ENCODE measurements at places on chromosomes 6 and 20.

DNA sequence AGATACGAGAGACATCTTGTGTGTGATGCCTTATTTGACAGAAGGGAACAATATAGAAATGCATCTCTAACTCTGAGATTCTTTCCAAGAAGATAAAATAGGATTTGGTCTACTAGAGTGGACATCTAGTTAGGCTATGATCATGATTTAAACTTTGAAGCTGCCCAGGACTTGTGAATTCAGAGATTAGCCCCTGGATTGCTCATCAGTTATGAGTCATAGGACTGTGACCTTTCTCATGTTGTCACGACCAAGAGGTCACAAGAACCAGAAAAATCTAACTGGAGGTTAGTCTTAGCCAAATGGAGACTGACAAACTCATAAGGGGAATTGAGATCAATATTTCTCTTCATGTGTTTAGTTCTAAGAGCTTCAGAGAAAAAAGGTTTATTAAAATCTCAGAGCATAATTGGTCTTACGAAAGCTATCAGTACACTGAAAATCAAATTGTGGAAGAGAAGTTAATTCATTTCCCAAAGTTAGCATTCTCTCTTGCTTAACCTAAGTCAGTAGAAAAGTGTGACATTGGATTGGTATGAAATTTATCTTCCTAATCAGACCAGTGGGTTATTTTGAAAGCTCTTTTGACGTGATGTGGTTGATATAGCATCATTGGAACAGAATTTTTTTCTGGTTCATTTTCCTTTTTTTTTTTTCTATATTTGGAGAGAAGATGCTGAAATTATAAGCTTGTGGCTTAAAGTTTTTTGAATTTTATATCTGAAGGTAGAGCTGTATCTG, 245.7 kb downstream of the RNF144B start:
- DNase-seq: no peak

DNA sequence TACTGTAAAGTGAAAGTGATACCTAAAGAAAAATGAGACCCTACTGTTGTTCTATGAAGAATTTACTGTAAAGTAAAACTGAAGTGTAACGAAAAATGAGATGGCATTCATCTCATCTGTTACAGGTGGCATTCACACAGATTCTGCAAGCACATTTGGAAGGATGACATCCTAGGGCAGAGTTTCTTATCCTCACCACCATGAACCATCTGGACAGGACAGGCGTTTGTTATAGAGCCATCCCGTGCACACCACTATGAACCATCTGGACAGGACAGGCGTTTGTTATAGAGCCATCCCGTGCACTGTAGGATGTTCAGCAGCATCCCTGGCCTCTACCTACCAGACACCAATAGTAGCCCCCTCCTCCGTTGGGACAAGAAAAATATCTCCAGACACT, 294.8 kb downstream of the GMDS start:
- DNase-seq: no peak

GRCh38 chr20:63037669-63038268, 31.0 kb upstream of the BHLHE23 start:
- DNase-seq: no peak

GRCh38 chr20:771741-772464, 3.6 kb upstream of the SLC52A3 start:
- no peak for DNase-seq

GRCh38 chr6:151338651-151339200, 52.6 kb downstream of the ZBTB2 start:
- DNase-seq: no peak

- DNase-seq: no peak
Observed at GRCh38 chr6:31762878-31763618, 592 bp downstream of the SAPCD1 start.

DNA sequence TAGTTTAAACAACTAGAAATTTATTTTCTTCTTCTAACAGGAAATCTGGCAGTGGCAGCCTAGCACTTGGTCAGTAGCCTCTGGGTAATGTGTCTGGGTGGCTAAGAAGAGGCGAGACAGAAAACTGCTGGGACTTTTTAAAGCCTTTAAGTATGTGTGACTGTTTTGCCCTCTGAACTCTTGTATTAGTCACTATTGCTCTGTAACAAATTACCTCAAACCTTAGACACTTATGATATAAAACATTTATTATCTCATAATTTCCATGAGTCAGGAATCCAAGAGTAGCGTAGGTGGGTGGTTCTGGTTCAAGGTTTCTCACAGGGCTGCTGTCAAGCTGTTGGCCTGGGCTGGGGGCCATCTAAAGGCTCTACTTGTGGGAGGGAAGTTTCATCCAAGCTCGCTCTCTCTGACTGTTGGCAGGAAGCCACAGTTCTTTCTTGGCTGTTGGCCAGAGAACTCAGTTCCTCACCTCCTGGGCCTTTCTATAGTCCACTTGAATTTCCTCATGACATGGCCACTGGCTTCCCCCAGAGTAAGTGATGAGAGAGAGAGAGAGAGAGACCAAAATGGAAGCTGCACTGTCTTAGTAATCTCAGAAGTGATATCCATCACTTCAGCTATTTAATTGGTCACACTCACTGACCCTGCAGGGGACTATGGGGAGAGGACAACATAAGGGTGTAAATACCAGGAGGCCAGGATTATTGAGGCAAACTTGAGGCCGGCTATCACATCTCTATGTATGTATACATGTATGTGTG, 17.4 kb upstream of the TBC1D22B start:
- peak; percentile 79 for DNase-seq

DNA sequence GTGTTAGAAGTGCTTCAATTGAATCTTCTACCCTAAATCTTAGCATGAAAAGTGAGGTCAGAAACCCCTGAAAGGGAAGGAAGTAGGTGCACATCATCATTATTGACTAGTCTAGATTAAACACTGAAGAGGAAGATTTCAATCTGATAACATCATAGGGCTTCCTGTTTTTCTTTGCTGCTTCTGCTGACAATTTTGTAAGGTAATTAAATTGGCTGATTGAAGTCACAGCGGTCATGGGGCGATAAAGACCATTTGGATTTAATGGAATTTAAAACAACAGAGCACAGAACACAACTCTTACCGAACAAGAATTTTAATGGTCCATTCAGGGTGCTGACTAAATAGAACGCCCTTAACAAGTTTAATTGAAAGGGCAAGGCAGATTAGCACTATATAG, 11.3 kb downstream of the GRIK2 start:
- no peak for DNase-seq

GRCh38 chr6:4466261-4466660, 309.9 kb upstream of the CDYL start:
- DNase-seq: no peak

DNA sequence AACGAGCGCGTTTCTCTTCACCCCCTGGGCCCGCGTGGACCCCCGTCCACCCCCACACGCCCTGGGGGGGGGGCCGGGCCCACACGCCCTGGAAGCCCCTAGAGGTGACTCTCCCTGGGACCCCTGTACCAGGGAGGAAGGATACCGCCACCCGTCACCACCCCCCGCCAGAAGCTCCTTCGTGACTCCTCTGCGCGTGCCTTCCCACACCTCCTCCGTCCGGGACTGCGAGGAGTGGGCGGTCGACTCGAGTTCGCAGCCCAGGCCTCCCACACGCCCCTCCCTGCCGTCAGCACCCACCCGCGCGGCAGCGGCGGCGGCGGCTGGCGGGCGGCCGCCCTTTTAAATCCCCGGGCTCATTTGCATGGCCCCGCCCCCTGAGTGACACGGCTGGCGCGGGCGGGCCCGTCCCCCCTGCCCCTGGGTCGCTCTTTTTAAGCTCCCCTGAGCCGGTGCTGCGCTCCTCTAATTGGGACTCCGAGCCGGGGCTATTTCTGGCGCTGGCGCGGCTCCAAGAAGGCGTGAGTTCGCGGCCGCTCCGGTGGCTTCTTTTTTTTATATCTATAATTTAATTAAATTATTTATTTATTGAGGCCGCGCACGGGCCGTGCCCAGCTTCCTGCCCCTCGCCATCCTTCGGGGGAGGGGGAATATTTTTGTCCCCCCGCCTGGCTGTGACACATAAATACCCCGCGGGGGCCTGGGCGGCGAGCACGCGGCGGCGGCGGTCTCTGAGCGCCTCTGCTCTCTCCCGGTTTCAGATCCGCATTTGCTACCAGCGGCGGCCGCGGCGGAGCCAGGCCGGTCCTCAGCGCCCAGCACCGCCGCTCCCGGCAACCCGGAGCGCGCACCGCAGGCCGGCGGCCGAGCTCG, at the start of gene HMGA1:
Gene HMGA1 (plus strand): TSS at position 431 of the 873 bp plus-strand sequence. CDS start 3,908 bp downstream, outside the sequence.
- peak; percentile 87 for DNase-seq

DNA sequence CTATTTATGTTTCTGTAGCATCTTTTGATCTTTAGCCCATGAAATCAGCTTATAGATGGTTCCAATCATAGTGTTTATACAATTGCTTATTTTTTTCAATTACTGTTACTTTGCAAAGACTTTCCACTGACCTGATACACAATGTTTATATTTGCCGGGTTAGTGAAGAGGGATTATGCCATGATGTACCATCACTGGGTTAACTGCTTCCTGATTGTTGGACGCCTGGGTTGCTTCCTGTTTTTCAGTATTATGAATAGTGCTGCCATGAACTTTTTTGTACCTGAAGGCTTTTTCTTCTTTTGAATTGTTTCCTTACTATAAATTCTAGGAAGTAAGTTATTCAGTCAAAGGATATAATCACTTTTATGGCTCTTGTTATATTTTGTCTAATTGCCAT, 6.9 kb downstream of the MANBAL start:
- no peak for DNase-seq

GRCh38 chr6:157066781-157067491, 256.4 kb downstream of the TMEM242 start:
- DNase-seq: no peak

GRCh38 chr20:50286609-50287008, 96.0 kb downstream of the CEBPB start:
- DNase-seq: no peak

Data from stimulated activated CD4-positive, alpha-beta T cell treated with anti-CD3 and anti-CD28 coated beads, Interleukin-4, amount 100 ng/mL, for 48 hours (primary cell).